ENCODE measurements at places on chromosomes 12 and 14.

DNA sequence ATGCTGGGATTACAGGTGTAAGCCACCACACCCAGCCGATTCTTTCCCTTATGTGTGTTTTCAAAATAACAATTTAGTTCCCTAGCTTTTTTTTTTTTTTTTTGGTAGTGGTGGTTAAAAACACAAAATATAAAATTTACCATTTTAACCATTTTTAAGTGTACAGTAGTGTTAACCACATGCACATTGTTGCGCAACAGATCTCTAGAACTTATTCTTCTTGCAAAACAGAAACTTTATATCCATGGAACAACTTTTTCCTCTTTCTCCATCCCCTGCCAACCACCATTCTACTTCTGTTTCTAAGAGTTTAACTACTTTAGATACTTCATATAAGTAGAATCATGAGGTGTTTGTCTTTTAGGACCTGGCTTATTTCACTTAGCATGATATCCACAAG, 1.1 kb upstream of the NDUFA12 start:
- no peak for DNase-seq

- no peak for DNase-seq
Observed at GRCh38 chr14:71625891-71626701, 306.1 kb upstream of the RGS6 start.

- DNase-seq = no peak
Observed at GRCh38 chr14:75175677-75176141, 703 bp downstream of the TMED10 start.

DNA sequence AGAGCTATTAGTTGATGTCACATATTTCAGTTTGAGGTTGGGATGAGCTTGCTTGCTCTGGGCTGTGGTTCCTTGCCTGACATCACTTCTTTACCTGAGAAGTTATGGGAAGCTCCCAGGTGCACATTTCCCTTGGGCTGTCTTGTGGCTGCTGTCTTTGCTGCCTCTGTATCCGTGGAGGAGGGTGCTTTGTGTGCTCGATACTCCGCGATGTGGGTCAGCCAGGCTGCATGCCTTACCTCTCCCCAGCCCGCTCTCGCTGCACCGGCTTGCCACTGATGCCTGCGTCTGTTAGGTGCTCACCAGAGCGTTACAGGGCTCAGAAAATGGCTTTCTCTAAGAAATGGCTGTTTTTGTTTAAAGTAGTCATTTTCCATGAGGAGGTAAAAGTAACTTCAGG, 19.6 kb downstream of the PELI2 start:
- DNase-seq = no peak

DNA sequence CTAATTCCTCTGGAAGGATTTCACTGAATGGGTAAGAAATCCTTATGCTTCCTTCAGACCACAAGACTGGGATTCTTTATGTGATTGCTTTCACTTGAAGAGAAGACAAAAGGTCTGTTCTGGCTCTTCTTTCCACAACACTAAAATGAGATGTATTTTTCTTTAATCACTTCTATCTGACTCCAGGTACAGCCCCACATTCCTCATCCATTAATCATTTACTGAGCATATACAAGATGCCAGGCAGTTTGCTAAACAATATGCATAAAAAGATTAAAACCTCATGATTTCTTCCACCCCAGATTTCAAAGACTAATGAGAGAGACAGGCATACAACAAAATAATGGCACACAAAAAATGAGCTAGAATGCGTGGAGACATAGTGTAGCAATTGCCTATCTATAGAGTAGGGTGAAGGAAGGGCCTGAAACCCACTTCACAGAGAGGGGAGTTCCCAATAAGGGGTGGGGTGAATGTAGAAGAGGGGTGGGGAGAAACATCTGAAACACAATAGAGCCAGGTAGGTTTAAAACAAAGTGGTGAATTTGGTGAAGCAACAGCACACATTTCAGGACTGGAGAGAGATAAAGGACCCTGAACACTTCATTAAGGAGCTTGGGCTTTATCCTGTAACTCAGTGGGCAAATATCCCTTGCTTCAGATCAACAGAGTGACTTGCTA, 65.1 kb upstream of the PRB2 start:
- DNase-seq = no peak

DNA sequence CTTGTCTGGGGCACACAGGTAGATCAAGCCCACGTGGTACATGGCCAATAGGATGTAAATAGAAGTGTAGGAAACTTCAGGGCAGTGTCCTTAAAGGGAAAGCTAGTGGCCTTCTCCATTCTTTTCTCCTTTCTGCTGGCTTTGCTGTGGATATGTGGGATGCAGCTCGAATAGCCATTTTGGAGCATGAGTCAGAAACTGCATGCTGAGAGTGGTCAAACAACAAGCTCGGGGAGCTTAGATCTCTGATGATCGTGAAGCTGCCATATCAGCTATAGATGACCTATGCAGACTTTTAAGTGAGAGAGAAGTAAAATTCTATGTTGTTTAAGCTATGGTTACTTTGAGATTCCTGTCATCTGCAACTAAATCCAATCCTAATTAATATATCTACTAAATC, 241.3 kb upstream of the DAAM1 start:
- no peak for DNase-seq

DNA sequence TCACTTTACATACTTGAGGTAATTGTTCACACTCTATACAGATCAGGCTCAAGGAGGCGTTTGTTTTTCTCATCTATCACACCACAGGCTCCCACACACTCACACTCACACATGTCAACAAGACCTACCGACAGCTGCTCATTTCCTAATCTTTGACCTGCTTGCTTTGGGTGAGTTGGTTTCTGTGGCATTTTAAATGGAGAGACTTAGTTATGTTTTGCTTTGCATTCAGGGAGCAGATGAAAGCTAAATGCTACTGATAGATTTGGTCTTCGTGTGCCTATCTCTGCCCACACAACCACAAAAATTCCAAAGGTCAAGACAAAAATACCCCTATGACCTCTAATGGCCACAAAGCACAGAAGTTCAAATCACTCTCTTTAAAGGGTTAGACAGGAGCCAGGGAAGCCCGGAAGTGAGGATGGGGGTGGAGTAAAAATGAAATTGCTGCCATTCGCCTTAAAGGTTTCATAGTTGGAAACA, 203.5 kb upstream of the G2E3 start:
- no peak for DNase-seq

GRCh38 chr14:74658535-74659131, 46.6 kb upstream of the LTBP2 start:
- no peak for DNase-seq

- no peak for DNase-seq
Observed at GRCh38 chr12:10283027-10283426, 24.6 kb upstream of the KLRD1 start.

All from sigmoid colon (tissue), 7 donors.